ENCODE measurements at places on chromosomes 5 and 9.

- DNase-seq, result no peak
Measured at GRCh38 chr9:132639322-132639721, 30.5 kb downstream of the DDX31 start.

DNA sequence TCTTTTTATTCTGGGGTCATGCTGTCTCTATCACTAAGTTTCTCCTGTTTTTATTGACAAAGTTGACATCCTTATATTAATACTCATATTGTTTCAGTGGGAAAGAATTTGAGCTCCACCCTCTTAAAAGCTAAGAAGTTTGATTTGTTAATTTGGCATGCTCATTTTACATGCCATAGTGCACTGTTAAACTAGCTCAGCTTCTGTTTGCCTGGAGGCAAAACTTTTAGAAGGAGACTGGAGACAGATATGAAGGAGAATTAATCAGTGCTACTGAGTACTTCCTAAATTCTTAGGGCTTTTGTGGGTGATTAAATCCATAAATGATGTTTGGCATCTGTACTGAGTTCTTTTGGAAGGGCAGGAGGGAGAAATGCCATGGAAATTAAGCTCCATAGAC, 138.9 kb downstream of the NTRK2 start:
- DNase-seq, result no peak

DNA sequence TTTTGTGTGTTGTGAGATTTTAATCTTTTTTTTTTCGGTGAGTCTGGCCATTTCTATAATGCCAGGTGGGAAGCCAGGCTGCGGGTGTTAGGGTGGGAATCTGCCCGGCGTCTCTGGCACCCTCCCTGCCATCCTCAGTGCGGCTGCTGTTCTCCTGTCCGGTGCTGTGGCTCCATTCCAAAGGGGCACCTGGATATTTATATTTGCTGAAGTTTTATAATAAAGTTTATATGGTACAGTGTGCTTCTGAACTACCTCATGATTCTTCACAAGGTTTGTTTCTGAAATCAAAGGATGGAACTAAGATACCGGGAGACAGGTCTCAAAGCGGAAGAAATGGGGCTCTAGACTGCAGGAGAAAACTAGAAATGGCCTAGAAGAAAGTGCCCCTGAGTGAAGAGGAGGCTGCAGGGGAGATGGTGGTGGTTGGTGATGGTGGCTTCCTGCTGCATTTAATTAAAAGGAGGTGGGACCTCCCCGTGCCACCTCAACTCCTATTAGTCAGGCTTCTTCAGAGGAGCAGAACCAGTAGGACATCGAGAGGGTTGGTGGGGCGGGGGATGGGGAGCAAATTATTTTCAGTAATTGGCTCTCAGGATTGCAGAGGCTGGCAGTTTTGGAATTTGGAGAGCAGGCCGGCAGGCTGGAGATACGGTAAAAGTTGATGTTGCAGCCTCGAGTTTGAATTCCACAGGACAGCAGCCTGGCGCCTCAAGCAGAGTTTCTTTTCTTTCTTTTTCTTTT, 102.2 kb upstream of the ICE1 start:
- no peak for DNase-seq

DNA sequence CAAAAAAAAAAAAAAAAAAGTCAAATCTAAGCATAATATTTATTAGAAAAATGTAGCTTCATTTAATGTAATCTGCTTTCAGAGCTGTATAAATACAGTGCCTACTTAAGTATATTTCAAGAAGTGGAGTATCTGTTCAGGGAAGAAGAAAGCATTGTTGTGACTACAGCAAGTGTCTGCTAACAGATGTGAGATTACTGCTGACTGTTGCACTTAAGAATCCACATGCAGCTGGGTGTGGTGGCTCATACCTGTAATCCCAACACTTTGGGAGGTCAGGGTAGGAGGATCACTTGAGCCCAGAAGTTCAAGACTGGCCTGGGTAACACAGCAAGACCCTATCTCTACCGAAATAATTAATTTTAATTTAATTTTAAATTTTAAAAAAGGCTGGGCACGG, 19.0 kb downstream of the KDM3B start:
- DNase-seq, result no peak

DNA sequence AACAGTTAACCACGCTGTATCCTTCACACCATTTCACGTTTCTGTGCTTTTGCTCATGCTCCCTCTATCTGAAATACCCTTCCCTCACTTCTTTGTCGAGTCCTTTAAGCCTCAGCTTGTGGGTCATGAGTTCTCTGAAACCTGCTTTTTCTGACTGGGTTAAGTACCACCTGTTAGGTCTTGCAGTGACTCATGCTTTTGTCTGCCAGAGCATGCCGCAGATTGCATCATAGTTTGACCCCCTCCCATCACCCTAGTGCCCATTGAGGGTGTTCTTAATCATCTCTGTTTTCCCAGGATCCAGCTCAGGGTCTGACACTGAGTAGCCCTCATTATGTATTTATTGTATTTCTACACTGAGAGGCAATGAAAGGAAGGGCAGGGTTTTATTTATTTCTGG, 190.2 kb downstream of the ASTN2 start:
- DNase-seq, result no peak

- no peak for DNase-seq
Measured at GRCh38 chr9:88530051-88530450, 4.9 kb upstream of the NXNL2 start.

- no peak for DNase-seq
Measured at GRCh38 chr9:84990416-84990815, 320.9 kb downstream of the NTRK2 start.

GRCh38 chr5:6910950-6911349, 197.7 kb downstream of the TENT4A start:
- no peak for DNase-seq

DNA sequence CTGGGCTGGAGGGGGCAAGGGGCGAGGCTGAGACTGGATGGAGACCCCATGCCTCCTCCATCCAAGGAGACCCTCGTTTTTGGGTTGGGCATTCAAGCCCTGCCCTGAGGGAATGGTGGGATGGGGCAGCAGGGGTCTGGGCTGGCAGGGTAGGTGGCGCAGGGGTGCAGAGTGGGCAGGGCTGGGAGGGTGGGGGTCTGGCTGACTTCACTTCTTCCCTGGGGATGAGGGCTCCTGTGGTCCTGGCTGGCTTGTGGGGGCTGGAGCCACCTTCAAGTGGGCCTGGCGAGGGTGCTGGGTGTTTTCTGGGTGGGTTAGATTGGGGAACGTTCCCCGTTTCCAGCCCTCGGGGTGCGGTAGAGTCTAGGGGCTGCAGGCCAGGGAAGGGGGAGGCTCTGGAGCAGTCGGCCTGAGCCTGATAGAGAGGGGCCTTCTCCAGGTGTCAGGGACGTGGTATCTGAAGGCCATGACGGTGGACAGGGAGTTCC, 412 bp downstream of the LCN1 start:
- no peak for DNase-seq

- no peak for DNase-seq
Measured at GRCh38 chr9:137176302-137177182, 4.7 kb upstream of the TMEM210 start.

- DNase-seq, result no peak
Measured at GRCh38 chr9:108850293-108850897, 5.4 kb downstream of the ACTL7B start.

GRCh38 chr5:180977852-180978251, 10.8 kb upstream of the BTNL3 start:
- no peak for DNase-seq

- DNase-seq, result no peak
Measured at GRCh38 chr9:7452378-7452777, 347.2 kb downstream of the DMAC1 start.

- no peak for DNase-seq
Measured at GRCh38 chr9:85331626-85332025, 410.1 kb downstream of the AGTPBP1 start.

DNA sequence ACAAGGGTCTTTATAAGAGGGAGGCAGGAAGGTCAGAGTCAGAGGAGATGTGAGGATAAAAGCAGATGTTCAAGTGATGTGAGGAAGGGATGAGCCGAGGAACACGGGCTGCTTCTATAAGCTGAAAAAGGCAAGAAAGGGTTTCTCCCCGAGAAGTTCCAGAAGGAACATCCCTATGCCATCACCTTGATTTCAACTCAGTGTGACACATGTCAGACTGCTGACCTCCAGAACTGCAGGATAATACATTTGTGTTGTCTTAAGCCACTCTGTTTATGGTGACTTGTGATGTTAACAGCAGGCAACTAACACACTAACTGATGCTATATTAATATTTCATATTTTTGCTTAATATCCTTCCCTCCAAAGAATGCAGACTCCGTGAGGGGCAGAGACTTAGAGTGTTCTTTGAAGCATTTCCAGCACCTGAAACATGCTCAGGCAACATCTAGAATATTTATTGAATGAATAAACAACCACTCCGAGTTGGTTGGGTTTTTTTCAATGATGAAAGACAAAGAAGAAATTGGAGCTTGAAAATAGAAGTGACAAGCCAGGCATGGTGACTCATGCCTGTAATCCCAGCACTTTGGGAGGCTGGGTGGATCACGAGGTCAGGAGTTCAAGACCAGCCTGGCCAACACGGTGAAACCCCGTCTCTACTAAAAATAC, 77.6 kb upstream of the ADRA1B start:
- DNase-seq, result no peak

Data from NCI-H1436 treated with DMSO at 0.1 percent for 48 hours (cell line).